ENCODE measurements at places on chromosomes 7 and 10.

DNA sequence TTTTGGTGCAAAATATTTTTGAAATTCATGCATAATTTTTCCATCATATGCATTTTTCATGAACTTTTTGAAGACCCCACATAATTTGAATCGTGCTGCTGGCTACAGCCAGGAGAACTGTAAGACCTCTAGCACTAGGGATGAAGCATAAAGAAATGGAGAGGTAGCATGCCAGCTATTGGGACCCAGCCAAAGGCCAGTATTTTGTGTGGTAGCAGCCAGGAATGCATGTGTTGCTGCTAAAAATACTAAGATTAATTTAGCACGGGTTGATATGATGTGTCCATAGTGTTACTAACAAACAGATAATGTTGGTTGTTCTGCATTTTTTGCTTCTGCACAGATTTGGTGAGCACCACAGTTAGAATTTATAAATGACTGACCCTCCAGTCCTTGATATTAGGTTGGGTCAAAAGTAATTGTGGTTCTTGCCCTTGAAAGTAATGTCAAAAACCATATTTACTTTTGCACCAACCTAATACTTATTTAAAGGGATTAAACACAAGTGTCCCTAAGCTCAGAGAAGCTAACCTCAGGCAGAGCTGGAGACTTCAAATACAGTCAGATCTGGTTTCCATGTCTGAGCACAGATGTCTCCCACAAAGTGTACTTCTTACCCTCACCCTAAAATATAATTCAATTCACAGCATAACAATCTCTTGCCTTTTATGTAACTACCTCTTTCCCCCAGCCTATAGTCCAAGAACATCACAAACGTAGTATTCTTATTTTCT is 54.1 kb upstream of the NPSR1 start:
- no peak for DNase-seq

- DNase-seq: no peak
Measured at GRCh38 chr10:35912615-35913569, 270.8 kb upstream of the FZD8 start.

- no peak for DNase-seq
Measured at GRCh38 chr10:60479305-60480020, 89.8 kb upstream of the ANK3 start.

- no peak for DNase-seq
Measured at GRCh38 chr10:121337427-121337826, 260.8 kb downstream of the FGFR2 start.

GRCh38 chr10:91409069-91409868 is 875 bp upstream of the HECTD2 start:
- peak; percentile 55 for DNase-seq

- DNase-seq: no peak
Measured at GRCh38 chr7:45211958-45212357, 54.4 kb downstream of the RAMP3 start.

- DNase-seq: no peak
Measured at GRCh38 chr7:124722292-124722691, 43.3 kb downstream of the GPR37 start.

DNA sequence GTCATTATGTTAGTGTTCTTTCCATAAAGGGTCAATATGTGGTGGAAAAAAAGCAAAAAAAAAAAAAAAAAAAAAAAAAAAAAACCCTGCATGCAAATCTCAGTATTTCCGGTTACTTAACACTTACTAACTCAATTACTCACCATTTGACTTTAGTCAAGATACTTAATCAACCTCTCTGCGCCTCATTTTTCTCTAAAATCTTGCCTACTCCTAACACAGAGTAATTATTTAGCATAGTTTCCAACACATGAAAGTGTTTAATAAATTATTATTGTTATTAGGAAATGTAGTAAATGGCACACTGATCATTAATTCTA is 27.8 kb downstream of the PPP1R3A start:
- DNase-seq: no peak

DNA sequence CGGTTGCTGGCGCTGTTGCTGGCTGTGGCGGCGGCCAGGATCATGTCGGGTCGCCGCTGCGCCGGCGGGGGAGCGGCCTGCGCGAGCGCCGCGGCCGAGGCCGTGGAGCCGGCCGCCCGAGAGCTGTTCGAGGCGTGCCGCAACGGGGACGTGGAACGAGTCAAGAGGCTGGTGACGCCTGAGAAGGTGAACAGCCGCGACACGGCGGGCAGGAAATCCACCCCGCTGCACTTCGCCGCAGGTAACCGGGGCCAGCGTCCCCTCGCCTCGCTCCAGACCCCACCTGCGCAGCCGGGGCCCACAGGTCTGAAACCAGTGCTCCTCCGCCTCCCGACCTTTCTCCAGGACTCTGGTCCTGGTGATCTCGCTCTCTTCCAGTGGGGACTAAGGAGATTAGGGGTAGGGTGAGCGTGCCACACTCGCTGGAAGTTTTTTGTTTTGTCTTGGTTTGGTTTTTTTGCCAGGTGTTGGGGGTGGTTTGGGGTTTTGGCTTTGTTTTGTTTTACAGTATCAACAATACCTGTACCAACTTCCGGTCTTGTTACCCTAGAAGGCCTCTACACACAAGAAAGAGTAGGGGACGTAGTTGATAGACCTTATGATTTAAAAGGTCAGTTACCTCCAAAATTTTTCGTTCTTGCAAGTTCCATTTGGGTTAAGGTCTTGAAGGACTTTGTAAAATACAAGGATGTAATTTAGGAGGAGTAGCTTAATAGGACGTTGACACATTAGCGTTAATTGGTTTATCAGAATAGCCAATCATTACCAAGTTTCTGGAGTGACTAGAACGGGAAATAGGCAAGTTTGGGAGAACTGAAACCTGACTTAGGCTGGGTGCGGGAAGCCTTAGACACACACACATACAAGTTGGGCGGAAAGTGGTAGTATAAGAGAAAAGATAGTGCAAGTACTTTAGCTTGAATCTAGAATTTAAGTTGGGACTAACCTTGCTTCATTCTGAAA is 704 bp downstream of the TNKS2 start:
- DNase-seq: no peak

Data from NCI-H2081 treated with DMSO at 0.1 percent for 48 hours (cell line).